ENCODE measurements at places on chromosomes 4 and X.

DNA sequence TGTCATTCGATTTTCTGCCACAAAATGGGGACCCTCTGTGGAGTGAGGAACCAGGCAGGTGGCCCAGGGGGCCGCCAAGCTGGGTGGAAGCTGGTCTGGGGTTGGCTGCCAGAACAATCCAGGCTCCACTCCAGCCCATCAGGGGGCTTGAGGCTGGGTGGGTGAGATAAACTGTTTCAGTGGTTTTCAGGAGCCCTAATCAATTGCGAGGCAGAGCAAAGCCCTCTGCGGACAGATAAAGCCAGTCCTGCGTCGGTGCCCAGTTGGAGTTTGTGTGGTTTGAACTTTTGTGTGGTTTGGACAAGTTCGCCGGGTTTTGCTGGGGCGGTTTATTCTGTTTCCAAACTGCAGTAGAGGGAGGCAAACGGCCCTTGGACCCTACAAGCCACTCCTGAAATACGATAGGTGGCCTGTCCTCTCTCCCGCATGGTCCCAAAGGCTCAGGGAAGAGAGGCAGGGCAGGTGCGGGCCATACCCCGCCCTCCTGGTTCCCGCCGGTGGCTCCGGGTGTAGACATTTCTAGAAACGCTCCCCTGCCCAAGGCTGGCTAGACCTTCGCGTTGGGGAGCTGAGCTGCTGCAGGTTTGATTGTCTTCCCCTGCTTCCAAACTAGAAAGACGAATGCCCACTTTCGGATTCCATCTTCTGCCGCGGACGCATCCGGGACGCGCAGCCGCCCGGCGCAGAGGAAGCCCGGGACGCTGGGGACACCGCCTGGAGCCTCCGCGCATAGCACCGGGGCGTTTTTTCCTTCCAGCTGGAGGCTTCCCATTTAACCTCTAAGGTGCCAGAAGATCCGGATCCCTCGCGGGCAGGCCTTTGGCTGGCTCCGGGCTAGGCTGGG is 169.0 kb upstream of the BCOR start:
- DNase-seq: peak; percentile 22

GRCh38 chrX:154021131-154021611 is 1.5 kb upstream of the IRAK1 start:
- DNase-seq: no peak

DNA sequence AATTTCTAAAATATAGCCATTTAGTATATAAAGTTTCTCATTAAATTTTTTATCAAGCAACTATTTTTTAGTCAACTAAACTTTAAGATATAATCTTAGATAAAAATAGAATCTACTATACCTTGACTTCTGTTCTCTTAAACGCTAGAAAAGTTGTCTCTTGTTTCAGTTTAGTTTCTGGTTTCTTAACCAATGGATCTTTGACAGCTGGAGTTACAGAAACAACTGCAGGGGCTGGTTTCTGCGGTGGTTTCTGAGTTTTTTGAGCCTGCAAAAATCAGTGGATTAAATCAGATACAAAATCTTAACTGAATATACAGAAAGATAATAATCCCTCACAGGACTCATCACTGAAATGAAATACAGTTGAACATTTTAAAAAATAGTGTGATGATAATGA is 21.9 kb downstream of the INTS12 start:
- no peak for DNase-seq

DNA sequence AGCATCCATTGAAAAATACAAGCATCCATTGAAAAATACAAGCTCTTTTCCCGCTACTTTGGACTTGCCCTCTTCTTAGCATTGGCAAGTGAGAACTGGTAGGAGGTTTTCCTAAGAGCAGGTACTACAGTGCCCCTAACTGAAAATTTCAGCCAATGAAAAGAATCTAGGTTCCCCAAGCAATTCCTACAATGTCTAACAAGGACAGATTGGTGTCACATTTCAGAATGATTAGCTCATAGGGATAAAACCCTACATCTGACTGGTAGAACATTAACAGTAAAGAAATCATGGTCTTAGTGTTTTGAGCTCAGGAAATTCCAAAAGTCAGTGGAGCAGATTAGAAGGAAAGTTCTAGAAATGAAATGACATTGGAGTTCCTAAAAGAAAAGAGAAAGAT is 68.6 kb upstream of the QRFPR start:
- no peak for DNase-seq

GRCh38 chr4:121881158-121881557 is 10.9 kb upstream of the BBS7 start:
- DNase-seq: no peak

GRCh38 chr4:7811536-7812191 is 128.0 kb downstream of the AFAP1 start:
- no peak for DNase-seq

DNA sequence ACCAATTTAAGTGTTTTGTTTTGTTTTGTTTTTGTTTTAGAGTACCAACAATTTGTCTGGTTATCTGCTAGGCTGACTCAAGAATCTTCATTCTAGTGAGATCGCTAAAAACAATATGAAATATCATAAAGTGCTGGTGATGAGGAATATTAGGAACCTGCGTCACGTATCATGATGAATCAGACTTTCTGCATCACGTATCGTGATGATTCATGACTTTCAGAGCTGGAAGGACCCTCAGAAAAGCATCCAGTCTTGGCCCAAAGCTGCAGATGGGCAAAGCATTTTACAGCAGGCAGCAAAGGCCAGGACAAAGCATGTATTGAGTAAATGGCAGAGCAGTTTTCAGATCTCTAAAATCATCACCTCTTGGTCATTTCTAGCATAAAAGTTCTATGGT is 278.0 kb upstream of the BOD1L1 start:
- no peak for DNase-seq

- no peak for DNase-seq
Observed at GRCh38 chr4:1711055-1711570, 1.0 kb downstream of the SLBP start.
